ENCODE measurements at places on chromosomes 13 and 19. TPM values are rescaled to one million over a fixed set of nuclear protein-coding genes. Genes with fewer than 3 reads are reported as not detected.
A peak's percentile ranks its signal among the peaks of the same experiment; 100 is the strongest.

GRCh38 chr13:79450110-79450509 lies 30.8 kb upstream of the NDFIP2 start:
- DNase-seq = no peak

DNA sequence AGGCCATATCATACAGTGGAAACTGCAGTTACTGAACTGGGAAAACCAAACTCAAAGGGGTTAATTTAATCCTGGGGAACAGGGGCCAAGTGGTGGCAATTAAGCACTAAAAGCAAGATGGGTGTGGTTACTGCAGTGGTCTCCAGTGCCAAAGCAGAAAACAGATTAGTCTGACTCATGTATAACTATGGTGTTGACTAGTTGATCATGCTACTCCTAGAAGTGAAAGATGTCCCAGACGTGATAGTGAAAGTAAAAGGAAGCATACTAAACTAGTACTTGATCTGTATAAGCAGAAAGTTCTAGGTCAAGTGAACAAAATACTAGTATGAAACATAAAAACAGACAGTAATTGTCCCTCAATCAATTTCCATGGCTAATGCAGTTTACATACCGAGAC lies 360.0 kb upstream of the SLITRK5 start:
- DNase-seq = no peak

DNA sequence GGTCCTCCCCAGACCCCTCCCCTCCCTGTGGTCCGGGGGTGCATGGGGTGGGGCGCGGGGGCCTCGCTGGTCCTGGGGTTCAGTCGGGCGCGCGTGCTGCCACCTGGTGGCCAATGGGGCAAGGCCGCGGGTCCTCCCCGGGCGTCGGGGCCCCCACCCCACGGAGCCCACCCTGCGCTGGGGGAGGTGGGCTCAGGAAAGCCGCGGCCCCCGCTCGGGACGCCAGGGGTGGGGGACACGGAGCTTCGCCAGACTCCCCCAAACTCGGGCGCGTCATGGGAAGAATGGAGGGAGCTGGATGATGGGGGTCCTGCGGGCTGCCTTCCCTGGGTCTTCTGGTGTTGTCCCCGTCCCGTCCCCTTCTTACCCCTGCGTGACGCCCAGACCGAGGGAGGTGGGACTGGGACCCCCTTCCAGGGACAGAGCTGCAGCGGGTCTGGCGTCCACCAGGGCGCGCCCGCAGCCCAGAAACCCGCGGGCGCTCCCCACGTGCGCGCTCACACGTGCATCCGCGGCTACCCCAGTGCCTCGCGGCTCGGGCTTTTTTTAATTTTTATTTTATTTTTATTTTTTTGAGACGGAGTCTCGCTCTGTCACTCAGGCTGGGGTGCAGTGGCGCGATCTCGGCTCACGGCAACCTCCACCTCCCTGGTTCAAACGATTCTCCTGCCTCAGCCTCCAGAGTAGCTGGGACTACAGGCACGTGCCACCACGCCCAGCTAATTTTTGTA lies 19.8 kb upstream of the TCF3 start:
- peak; percentile 77 for DNase-seq

- no peak for DNase-seq
These were observed 27.1 kb downstream of the ZNF714 start for GRCh38 chr19:21109116-21109515.

DNA sequence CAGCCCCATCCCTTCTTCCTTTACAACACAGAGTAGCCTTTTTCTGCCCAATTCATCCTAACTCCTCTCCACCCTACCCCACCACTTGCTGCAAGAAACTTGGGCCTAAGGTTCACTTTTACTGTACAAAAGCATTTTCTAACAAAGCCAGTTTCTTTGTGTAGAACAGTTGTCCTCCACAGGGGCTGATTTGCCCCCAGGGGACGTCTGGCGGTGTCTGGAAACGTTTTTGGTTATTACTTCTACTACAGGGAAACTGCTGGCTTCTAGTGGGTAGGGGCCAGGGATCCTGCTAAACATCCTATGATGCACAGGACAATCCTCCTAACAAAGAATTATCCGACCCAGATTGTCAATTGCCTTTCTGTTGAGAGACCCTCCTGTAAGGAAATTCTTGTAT lies 7.3 kb upstream of the LMO7 start:
- DNase-seq = no peak

- DNase-seq = no peak
These were observed 21.6 kb downstream of the ARL11 start for GRCh38 chr13:49649963-49650312.

- no peak for DNase-seq
These were observed 44.3 kb upstream of the ENOX1 start for GRCh38 chr13:43831088-43831487.

DNA sequence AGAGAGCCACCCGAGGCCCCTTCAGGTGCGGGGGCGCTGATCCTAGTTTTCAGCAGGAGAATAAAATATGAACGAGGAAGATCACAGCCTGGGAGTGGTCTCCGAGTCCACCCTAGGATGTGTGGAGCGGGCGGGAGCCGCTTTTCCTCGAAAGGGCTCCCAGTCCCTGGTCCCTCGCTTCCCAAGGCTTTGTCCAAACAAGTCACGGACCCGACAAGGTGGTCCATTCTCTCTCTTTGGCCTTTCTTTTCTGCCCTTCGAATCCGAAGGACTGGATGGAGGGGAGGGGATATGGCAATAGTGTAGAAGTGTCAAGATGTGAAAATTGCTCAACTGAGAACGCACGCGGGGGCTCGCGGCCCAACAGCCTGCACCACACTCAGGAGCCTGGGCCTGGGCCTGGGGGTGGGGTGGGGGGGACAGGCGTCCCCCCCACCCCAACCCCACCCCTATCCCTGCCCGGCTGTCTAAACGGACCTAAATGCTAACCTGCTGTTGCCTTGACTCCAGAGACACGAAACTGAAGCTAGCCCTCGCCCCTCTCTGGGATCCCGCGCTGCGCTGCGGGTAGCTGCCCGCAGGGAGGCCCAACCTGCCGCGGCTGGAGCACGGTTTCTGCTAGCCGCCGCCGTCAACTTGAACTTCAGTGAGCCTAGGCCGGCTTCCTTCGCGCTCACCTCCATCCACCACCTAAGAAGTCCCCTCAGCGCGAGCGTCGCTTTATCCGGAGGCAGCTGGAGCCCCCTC lies 7.1 kb downstream of the ZIC2 start:
- no peak for DNase-seq

- no peak for DNase-seq
These were observed 741 bp upstream of the TUBGCP3 start for GRCh38 chr13:112588490-112589297.

DNA sequence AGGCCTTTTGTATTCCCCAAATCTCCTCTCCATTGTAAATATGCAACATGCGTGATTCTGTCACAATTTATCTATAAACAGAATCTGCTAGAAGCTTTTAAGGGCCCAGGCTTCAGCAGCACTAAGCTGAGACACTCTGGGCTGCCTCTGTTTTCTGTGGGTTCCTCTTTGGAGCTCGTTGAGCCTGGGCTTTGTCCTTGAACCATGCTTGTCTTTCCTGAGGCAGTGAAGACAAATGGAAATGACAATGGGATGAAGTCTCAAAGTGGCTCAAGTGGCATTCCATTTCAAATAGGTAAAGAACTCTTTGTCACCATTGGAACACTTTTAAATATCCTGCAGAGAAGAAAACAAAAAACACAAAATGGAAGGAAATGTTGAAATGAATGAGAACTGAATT lies 40.3 kb downstream of the RASL11A start:
- DNase-seq = no peak

DNA sequence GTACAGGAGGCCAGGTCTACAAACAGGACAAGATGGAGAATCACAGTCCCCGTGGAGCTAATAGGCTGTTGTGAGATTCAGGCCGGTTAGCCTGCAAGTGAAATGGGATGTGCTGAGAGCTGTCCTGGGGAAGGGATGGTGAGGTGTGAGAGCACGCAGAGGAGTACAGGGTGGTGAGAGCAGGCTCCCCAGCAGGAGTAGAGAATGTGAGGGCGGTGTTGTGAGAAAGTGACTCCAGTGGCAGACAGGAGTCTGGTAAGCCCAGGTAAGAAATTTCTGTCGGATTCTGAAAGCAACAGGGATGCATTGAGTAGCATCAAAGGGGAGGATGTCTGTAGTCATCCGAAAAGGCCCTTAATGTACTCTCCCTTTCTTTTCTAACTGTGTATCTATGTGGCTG lies 50.7 kb upstream of the GPR183 start:
- DNase-seq = no peak

DNA sequence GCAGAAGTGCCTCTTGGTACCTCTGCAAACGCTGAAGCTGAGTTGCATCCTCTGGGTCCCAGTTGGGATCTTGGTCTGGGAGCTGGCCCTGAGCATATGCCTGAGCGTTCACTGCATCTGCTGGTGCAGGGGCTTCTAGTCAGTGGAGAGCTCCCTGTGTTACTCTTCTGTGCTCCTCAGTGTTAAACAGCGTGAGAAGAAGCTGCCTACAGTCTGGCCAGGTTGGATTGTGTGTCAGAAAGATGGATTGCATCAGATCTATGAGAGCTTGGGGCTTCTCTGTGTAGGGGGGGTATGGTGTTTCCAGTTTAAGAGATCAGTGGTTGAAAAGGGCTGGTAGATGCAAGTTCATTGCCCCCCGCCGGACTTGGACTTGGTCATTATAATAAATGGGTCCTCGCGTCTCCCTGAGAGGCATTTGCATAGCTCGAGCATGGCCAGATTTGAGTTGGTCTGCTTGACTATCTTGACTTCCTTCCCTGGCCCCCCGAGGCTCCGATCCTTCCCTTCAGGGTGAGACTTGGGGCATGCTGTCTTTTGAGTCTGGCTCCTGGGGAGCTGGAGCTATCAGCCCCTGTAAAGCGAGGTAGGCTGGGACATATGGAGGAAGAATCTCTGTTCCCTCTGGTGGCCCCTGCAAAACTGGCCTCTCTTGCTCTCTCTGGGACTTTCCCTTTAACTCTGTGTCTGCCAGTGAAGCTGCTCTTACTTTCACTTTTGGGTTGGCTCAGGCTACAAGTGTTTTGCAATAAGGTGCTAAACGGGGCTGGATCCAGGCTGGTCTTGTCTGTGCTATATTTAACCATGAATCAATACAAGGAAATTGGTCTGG lies 52.9 kb downstream of the OR10H4 start:
- no peak for DNase-seq

- DNase-seq = no peak
These were observed 16.6 kb downstream of the VRK3 start for GRCh38 chr19:50008532-50008931.

GRCh38 chr13:85314686-85315085 lies 484.5 kb downstream of the SLITRK6 start:
- DNase-seq = no peak

DNA sequence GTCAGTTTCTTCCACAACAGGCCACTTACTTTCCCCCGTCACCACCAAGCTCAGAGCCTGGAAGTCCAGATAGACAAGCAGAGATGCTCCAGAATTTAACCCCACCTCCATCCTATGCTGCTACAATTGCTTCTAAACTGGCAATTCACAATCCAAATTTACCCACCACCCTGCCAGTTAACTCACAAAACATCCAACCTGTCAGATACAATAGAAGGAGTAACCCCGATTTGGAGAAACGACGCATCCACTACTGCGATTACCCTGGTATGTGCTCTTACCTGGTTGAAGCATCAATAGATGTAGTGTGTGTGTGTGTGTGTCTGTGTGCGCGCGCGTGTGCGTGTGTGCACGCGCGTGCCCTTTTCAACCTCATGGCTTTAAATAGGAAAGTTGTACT lies 3.7 kb downstream of the KLF5 start:
- DNase-seq = no peak

GRCh38 chr19:16938211-16938610 lies 49.4 kb downstream of the F2RL3 start:
- DNase-seq = no peak

- DNase-seq = no peak
These were observed 58.9 kb downstream of the SPACA7 start for GRCh38 chr13:112434937-112435523.

ERICH6B gene
- not detected for total RNA-seq

ZNF546 gene
- 5.1 TPM for total RNA-seq

CALM3 gene
- 378 TPM for total RNA-seq

PDE4A gene
- 37.0 TPM for total RNA-seq

DHPS gene
- 45.9 TPM for total RNA-seq

CTXN1 gene
- 0.19 TPM for total RNA-seq

PEAK3 gene
- 0.68 TPM for total RNA-seq

Measured in Right ventricle myocardium inferior (tissue), 1 donor.